ENCODE measurements at places on chromosomes 11 and 22. TPM values are rescaled to one million over a fixed set of nuclear protein-coding genes. Genes with fewer than 3 reads are reported as not detected.

DNA sequence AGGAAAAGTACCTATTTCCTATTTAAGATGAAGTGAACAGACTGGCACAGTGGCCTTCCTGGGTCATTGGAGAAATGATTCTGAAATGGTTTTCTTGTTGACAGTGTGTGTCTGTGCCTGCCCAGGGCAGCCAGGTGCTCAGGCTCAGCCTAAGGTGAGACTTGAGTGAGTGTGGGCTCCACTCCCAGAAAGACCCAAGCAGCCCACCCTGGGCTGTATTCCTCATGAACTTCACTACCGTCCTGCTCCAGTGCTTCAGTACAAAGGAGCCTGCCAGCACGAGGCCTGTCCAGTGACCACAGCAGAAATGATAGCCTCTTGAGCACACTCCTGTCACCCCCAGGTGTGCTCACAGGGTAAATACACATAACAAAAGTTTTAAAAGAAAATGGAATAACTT lies 49.5 kb downstream of the GAB4 start:
- no peak for DNase-seq
- no peak overlapping the region for H3K27ac ChIP-seq
- H3K27me3 ChIP-seq = no peaks in the 10 kb centered on the region
- no peaks in the 10 kb centered on the region for H3K4me1 ChIP-seq
- no peaks in the 10 kb centered on the region for H3K36me3 ChIP-seq

DNA sequence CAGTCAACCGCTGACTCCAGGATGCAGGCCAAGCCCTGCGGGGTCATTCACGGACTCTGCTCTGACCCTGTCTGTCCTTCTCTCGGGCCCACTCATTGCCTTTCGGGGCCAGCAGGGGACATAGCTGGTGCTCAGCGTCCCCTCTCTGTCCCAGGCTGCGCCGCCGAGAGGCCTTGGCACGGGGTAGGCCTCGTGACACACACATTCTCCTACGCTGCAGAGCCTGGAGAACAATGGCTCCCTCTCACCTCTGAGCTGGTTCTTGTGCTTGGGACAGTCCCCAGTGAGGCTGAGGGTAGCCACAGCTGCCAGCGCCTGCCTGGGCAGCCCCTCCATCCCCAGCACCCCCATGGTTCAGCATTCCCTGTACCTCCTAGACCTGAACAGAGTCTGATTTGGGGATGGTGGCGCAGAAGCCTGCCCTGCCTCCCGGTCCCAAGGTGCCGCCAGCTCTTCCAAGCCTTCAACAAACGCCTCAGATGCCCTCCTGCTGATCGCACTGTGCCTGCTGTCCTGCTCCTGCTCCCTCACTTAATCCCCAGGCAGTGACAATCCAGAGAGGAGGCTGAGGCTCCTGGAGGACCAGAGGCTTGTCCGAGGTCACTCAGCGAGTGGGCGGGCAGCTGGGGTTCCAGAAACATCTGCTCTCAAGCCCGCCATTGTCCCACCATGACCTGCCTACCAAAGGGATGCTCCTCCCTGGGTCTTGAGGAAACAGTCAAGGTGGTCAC lies 30.4 kb downstream of the DUSP8 start:
- H3K36me3 ChIP-seq = no peaks in the 10 kb centered on the region
- no peak overlapping the region for H3K27ac ChIP-seq
- H3K27me3 ChIP-seq = peaks cover 3% of the 10 kb centered on the region
- DNase-seq = no peak
- H3K4me1 ChIP-seq = peaks cover 2% of the 10 kb centered on the region
- H3K4me3 ChIP-seq = no peak overlapping the region

DNA sequence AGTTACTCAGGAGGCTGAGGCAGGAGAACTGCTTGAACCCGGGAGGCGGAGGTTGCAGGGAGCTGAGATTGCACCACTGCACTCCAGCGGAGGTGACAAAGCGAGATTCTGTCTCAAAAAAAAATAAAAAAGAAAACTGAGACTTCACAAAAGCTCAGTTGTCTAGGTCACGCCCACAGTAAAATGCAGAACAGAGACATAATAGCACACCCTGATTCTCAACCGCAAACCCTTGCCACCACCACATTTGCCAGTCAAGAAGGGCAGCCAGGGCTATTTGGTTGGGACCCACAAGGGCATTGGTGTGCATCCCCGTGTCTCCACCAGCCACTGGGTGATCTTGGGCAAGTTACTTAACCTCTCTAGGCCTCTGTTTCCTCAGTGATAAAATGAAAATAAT lies 25.4 kb downstream of the CREB3L1 start:
- H3K27me3 ChIP-seq = peaks cover 4% of the 10 kb centered on the region
- H3K36me3 ChIP-seq = no peaks in the 10 kb centered on the region
- no peak overlapping the region for H3K27ac ChIP-seq
- peaks cover 3% of the 10 kb centered on the region for H3K4me1 ChIP-seq
- H3K4me3 ChIP-seq = no peak overlapping the region

GRCh38 chr11:60563553-60564235 lies 48.5 kb downstream of the MS4A13 start:
- no peaks in the 10 kb centered on the region for H3K4me1 ChIP-seq
- no peak overlapping the region for H3K4me3 ChIP-seq
- H3K36me3 ChIP-seq = no peaks in the 10 kb centered on the region
- peaks cover 7% of the 10 kb centered on the region for H3K27me3 ChIP-seq
- peak; percentile 10 for DNase-seq

DNA sequence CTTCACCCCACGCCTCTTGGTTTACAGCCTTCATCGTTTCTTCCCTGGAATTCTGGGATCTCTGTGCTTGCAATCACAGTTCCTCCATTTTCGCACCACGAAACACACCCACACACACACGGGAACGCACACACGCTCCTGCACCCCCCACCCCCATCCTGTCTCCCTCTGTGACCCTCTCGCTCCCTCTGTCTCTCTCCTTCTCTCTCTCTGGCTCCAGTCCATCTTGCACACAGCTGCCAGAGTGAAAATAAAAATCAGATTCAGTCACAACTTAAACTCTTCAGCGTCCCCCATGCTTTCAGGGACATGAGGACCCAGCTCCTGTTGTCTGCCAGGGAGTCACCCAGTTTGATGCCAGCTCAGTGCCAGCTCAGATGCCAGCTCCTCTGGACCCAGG lies 3.0 kb downstream of the GAL start:
- H3K4me3 ChIP-seq = no peak overlapping the region
- H3K36me3 ChIP-seq = no peaks in the 10 kb centered on the region
- H3K27ac ChIP-seq = no peak overlapping the region

RCOR2 gene
- total RNA-seq = 0.37 TPM

- no peak overlapping the region for H3K27ac ChIP-seq
- H3K4me1 ChIP-seq = no peaks in the 10 kb centered on the region
- no peaks in the 10 kb centered on the region for H3K36me3 ChIP-seq
- no peak for DNase-seq
- no peaks in the 10 kb centered on the region for H3K27me3 ChIP-seq
- H3K4me3 ChIP-seq = no peak overlapping the region
These were observed 27.8 kb upstream of the DEPDC7 start for GRCh38 chr11:32987851-32988250.

DNA sequence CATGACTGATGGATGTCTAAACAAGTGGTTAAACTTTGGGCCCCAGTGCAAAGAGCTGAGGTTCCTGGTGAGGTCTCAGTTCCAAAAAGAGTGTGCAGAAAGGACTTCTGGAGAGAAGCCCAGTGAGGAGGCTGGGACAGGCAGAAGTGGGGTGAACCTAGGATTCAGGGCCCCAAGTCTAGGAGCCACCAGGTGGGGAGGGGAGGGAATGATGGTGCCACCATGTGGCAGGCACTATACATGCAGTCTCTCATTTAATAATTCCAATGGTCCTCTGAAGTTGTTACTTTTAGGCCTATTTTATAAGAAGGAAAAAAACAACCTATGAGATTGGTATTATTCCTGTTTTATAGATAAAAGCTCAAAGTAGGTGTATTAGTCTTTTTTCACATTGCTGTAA lies 102.0 kb downstream of the INSC start:
- no peak overlapping the region for H3K27ac ChIP-seq
- H3K27me3 ChIP-seq = no peaks in the 10 kb centered on the region
- H3K4me3 ChIP-seq = no peak overlapping the region
- H3K4me1 ChIP-seq = no peaks in the 10 kb centered on the region

TBRG1 gene
- 40.6 TPM for total RNA-seq

P2RX3 gene
- not detected for total RNA-seq

DNA sequence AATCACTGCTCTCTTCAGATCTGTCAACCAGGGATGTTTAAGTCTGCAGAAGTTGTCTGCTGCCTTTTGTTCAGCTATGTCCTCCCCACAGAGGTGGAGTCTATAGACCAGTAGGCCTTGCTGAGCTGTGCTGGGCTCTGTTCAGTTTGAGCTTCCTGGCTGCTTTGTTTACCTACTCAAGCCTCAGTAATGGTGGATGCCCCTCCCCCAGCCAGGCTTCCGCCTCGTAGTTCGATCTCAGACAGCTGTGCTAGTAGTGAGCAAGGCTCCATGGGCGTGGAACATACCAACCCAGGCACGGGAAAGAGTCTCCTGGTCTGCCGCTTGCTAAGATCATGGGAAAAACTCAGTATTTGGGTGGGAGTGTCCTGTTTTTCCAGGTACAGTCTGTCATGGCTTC lies 27.6 kb upstream of the CASP12 start:
- H3K36me3 ChIP-seq = peaks cover 23% of the 10 kb centered on the region
- H3K4me3 ChIP-seq = no peak overlapping the region
- H3K27ac ChIP-seq = no peak overlapping the region
- no peak for DNase-seq

MS4A4A gene
- total RNA-seq = not detected

SMC1B gene
- total RNA-seq = 0.62 TPM

KCNJ5 gene
- not detected for total RNA-seq

- peaks cover 19% of the 10 kb centered on the region for H3K36me3 ChIP-seq
- no peak overlapping the region for H3K4me3 ChIP-seq
- H3K27me3 ChIP-seq = no peaks in the 10 kb centered on the region
- DNase-seq = no peak
These were observed 47.7 kb downstream of the DKK3 start for GRCh38 chr11:11960687-11961086.

DNA sequence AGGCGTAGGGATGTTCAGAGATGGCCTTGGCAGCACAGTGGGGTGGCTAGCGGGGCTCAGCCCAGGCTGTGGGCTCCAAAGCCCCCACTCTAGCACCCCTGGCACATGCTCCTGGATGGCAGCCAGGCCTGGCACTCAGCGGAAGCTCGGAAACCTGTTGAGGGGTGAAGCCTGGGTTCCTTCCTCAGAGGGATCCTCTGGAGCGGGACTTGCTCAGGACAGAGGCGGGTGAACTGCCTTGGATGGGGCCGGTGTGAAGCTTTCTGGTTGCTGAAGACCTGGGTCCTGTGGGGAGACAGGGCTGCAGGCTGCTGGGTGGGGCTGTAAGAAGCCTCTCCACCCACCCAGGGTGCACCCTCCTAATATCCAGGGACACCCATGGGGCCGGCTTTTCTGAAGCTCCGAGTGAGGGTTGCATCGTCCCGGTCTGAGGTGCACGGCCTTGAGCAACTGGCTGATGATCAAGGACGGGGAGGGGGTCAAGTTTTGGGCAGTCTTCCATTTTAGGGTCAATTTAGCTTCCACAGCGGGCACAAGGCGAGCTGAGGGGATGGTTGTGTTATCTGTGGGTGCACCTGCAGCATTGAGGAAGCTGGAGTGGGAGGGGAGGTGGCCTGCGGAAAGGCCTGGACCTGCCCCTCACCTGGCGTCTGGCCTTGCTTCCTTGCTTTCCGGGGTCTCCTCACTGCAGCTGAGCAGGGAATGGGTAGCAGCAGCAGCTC lies 5.2 kb downstream of the MRGPRE start:
- DNase-seq = no peak
- H3K27me3 ChIP-seq = no peaks in the 10 kb centered on the region
- H3K4me1 ChIP-seq = peaks cover 9% of the 10 kb centered on the region
- H3K27ac ChIP-seq = no peak overlapping the region

- peaks cover 22% of the 10 kb centered on the region for H3K4me1 ChIP-seq
- H3K36me3 ChIP-seq = no peaks in the 10 kb centered on the region
- no peak overlapping the region for H3K4me3 ChIP-seq
- no peak for DNase-seq
- H3K27me3 ChIP-seq = no peaks in the 10 kb centered on the region
These were observed 218.4 kb upstream of the ZBED5 start for GRCh38 chr11:11076276-11076675.

- peaks cover 12% of the 10 kb centered on the region for H3K4me1 ChIP-seq
- peaks cover 26% of the 10 kb centered on the region for H3K27me3 ChIP-seq
- DNase-seq = peak; percentile 64
- H3K4me3 ChIP-seq = no peak overlapping the region
- no peak overlapping the region for H3K27ac ChIP-seq
These were observed 8.5 kb upstream of the CHRDL2 start for GRCh38 chr11:74739546-74740270.

GRCh38 chr11:81331611-81332235 lies 1401.9 kb downstream of the FAM181B start:
- no peak overlapping the region for H3K27ac ChIP-seq
- H3K36me3 ChIP-seq = no peaks in the 10 kb centered on the region
- H3K4me1 ChIP-seq = no peaks in the 10 kb centered on the region

CHRM1 gene
- not detected for total RNA-seq

- peaks cover 9% of the 10 kb centered on the region for H3K4me1 ChIP-seq
- H3K36me3 ChIP-seq = no peaks in the 10 kb centered on the region
- H3K4me3 ChIP-seq = no peak overlapping the region
- H3K27ac ChIP-seq = no peak overlapping the region
These were observed 109.6 kb downstream of the USP35 start for GRCh38 chr11:78298291-78298771.

- H3K36me3 ChIP-seq = no peaks in the 10 kb centered on the region
- H3K4me3 ChIP-seq = no peak overlapping the region
These were observed 19.2 kb downstream of the TBX1 start for GRCh38 chr22:19779685-19780268.

OR8G5 gene
- total RNA-seq = not detected

GRCh38 chr11:2287091-2287490 lies 14.6 kb downstream of the C11orf21 start:
- peaks cover 12% of the 10 kb centered on the region for H3K4me1 ChIP-seq
- no peak overlapping the region for H3K27ac ChIP-seq
- no peak for DNase-seq
- no peaks in the 10 kb centered on the region for H3K27me3 ChIP-seq

OR2D2 gene
- total RNA-seq = 0.44 TPM

SCGB1A1 gene
- not detected for total RNA-seq

GRCh38 chr11:61696602-61697001 lies 16.4 kb downstream of the DAGLA start:
- H3K27me3 ChIP-seq = no peaks in the 10 kb centered on the region
- peak overlapping the region; percentile 55 for H3K27ac ChIP-seq
- H3K4me1 ChIP-seq = peaks cover 27% of the 10 kb centered on the region
- H3K4me3 ChIP-seq = no peak overlapping the region
- DNase-seq = no peak

- H3K27ac ChIP-seq = no peak overlapping the region
- H3K27me3 ChIP-seq = peaks cover 3% of the 10 kb centered on the region
- no peaks in the 10 kb centered on the region for H3K4me1 ChIP-seq
These were observed 5.1 kb downstream of the KRTAP5-7 start for GRCh38 chr11:71532036-71532610.

GRCh38 chr22:43441216-43441615 lies 29.4 kb downstream of the MPPED1 start:
- no peak for DNase-seq
- H3K4me1 ChIP-seq = no peaks in the 10 kb centered on the region
- H3K4me3 ChIP-seq = no peak overlapping the region

GRCh38 chr11:75534259-75535069 lies 8.7 kb upstream of the GDPD5 start:
- H3K36me3 ChIP-seq = no peaks in the 10 kb centered on the region
- no peak for DNase-seq
- peaks cover 39% of the 10 kb centered on the region for H3K4me1 ChIP-seq

- H3K27ac ChIP-seq = no peak overlapping the region
- H3K4me3 ChIP-seq = no peak overlapping the region
- H3K36me3 ChIP-seq = no peaks in the 10 kb centered on the region
- no peak for DNase-seq
These were observed 92.9 kb downstream of the NELL1 start for GRCh38 chr11:20762116-20762844.

DNAJB13 gene
- total RNA-seq = 0.57 TPM

GRCh38 chr11:19355601-19356000 lies 114.9 kb upstream of the E2F8 start:
- H3K4me1 ChIP-seq = no peaks in the 10 kb centered on the region
- no peak for DNase-seq
- no peak overlapping the region for H3K4me3 ChIP-seq
- H3K27me3 ChIP-seq = peaks cover 24% of the 10 kb centered on the region

CHRNA10 gene
- 0.91 TPM for total RNA-seq
